ENCODE measurements at places on chromosomes 13 and 19.
A peak's percentile ranks its signal among the peaks of the same experiment; 100 is the strongest.

GRCh38 chr19:39502640-39503417, 4.1 kb downstream of the DLL3 start:
- DNase-seq = peak; percentile 74

DNA sequence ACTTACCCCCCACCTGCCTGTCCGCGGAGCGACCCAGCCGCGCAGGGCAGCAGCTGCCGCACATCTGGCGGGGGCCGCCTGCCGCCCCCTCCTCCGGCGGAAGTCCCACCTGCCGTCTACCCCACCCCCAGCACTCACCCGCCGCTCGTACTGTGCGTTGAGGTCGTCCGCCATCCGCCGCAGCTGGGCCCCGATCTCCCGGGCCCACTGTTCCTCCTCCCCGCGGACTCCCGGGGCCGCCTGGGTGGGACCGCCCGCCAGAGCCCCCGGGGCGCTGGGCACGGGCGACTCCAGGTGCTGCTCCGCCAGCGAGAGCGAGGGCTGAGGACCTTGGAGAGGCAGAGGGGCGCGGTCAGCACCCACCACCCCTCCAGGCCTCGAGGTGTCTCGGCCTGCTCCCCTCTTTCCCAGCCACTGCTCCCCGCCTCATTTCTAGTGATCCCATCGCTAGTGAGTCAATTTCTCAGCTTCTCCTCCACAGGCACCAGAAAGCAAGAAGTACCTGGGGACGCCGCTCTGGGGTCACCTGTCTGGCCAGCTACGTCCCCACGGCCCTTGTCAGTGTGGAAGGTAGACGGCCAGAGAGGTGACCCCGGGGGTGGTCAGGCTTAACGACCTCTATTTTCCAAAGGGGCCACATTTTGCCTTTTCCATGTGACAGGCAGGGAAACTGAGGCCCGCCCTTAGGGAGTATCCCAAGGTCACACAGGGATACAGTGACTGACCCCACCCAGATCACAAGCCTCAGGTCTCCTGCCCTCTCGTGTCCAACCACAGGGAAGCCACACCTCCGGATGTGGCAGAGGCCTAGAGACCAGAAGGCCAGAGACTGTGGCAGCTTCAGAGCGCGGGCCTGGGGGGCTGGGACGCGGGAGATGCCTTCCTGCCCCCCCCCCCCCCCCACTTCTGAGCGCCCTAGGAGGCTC, 4.3 kb downstream of the BBC3 start:
- DNase-seq = peak; percentile 43

- peak; percentile 25 for DNase-seq
These were observed 3.5 kb downstream of the C19orf67 start for GRCh38 chr19:14081797-14082674.

GRCh38 chr13:108827646-108828045, 198.2 kb downstream of the MYO16 start:
- no peak for DNase-seq

DNA sequence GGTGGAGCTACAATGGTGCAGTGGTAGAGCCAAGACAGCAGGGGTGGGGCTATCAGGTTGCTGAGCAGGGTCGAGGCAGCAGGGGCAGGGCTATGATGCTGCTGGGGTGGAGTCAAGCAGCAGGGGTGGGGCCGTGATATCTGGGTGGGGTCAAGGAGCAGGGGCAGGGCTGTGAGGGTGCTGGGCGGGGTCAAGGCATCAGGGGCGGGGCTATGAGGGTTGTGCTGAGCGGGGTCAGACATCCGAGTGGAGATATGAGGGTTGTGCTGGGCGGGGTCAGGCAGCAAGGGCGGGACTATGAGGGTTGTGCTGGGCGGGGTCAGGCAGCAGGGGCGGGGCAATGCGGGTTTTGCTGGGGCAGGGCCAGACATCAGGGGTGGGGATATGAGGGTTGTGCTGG, 14.7 kb downstream of the HCN2 start:
- no peak for DNase-seq

- DNase-seq = no peak
These were observed 26.8 kb upstream of the ALOX5AP start for GRCh38 chr13:30708541-30708940.

DNA sequence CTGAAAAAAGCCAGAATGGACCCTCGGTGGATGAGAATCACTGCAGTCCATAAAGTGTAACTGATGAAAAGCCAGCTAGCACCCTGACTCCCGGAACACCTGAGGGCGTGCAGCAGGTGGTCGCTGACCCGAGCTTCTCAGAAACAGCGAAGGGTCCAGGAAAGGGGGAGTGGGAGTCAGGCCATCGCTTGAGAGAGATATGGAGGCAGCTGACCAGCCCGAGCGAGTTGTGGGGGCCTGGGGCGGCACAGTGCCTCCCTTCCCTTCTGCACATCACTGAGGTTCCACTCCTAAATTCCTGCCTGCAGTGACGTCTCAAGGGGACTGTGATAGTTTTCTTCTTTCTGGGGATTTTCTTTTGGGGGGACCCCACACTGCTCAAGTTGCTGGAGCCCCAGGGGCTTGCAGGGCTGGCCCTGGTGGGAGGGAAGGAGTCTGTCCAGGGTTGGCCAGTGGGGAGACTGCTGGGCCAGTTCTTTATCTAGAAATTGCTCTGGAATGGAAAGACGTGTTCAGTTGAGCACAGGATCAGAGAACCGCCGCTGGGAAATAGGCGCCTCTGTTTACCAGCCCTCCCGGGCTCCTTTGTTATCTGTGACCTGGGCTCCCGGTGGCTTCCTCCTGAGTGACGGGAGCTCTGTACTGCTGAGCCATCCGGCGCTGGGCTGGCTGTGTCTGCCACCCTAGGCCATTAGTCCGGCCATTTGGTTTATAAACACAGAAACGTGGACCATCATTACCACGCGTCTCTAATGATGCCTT, 71.3 kb downstream of the RAB20 start:
- DNase-seq = no peak

DNA sequence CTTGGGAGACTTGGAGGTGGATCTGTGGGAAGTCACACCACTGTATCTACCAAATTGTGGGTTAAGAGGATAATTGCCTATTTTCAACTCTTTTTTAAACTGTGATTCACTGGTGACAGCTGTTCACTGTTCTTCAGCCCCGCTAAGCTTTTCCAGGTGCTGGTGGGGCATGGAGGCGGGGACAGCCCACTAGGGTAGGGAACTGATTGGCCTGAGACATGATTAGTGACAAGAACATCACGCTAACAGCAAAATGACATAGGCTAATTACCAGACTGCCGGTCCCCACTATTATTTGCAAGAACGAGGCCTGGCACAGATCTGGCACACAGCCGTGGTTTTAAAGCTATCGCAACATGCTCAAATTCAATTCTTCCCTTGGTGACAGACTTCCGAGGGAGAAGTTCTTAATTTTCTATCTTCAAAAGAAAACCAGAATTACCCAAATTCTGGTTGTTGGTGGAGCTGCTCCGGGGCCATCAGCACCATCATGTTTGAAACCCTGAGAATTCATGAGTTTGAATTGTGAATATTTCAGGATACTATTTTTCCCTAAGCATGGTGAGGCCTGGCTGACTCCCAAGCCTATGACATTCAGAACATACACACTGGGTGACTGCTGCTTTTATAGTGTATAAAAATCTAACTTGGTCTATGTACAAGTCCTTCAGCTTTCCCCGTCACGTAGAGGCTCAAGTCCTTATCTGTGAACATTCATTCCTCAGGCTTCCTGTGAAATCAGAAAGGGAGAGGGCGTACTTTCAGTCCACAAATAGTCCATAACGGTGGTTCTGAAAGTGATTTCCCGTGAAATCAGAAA, 17.9 kb downstream of the DOCK9 start:
- DNase-seq = no peak

DNA sequence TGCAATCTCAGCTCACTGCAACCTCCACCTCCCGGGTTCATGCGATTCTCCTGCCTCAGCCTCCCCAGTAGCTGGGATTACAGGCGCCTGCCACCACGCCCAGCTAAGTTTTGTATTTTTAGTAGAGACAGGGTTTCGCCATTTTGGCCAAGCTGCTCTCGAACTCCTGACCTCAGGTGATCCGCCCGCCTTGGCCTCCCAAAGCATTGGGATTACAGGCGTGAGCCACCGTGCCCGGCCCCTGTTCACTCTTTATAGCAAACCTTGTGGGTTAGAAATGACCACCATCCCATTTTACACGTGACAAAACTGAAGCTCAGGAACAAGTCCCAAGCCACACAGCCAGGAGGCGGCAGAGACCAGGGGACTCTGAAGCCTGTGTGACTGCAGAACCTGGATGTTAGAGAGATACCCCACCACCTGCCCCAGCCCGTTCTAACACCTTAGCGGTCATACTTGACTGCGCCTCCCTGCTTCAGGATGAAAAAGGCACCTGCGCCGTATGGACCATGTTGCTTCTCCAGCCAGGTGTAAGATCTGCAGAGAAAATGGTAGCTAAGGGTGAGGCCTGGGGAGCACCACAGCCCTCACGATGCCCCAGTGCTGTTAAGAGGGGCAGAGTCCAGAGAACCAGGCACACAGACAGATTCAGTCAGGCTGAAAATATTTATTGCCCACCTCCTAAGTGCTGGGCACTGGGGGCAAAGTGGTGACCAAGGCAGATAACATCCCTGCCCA, 3.6 kb downstream of the DMAC2 start:
- no peak for DNase-seq

DNA sequence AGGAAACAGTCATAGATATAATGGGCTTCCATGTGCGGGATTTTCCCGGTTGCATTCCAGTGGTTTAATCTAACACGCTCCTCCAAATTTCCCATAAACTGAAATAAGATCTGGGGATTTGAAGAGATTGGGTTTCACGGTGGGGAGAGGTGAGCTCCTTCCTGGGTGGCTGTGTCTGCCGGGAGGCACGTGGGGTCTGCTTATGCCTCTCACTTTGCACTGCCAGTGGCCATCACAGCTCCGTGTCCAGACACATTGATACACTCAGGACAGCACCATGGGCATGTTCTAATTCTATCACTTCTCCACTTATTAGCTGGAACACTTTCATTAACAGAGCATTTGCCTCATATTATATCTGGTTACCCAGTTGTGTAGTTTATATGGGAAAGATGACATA, 73.4 kb downstream of the SOX1 start:
- DNase-seq = no peak

All from effector memory CD8-positive, alpha-beta T cell (primary cell).